ENCODE measurements at places on chromosomes 7 and 10.

DNA sequence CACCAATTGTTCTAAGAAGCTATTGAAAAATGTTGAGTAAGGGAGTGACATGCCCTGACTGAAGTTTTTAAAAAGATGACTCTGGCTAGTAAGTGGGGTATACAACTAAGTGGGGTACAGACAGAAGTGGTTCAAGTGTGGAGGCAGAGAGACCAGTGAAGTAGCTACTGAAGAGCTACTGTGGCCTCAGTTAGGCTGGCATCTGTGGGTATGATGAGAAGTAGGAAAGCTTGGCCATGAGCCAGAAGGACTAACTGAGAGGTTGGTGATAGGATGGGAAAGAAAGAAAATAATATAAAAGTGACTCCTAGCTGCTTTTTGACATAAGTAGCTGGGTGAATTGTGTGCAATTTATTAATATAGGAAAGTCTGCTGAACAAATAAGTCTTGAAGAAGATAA lies 176.6 kb downstream of the SEMA3D start:
- no peak for DNase-seq

GRCh38 chr10:43131906-43132305 lies 6.3 kb upstream of the CSGALNACT2 start:
- no peak for DNase-seq

GRCh38 chr7:4461531-4461930 lies 220.6 kb upstream of the FOXK1 start:
- no peak for DNase-seq

- DNase-seq = no peak
Observed at GRCh38 chr10:103041391-103041790, 123.3 kb downstream of the CNNM2 start.

DNA sequence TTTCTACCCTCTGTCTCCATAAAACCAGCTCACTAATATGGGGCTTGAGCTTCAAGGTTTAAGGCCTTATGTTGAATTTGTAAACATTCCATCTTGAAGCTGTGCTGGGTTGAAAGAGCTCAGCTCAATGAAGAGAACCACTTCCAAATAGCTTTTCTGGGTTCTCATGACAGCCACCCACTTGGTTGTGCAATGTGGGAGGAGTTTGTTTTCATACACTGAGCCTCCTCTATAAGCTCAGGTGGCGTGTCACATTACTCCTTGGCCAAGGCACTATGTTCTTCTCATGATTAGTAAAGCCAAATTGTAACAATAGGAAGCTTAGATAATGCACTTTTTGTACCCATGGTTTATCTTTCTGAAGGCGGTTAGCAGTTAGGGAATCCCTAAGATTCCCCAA lies 265.6 kb downstream of the PTEN start:
- no peak for DNase-seq

DNA sequence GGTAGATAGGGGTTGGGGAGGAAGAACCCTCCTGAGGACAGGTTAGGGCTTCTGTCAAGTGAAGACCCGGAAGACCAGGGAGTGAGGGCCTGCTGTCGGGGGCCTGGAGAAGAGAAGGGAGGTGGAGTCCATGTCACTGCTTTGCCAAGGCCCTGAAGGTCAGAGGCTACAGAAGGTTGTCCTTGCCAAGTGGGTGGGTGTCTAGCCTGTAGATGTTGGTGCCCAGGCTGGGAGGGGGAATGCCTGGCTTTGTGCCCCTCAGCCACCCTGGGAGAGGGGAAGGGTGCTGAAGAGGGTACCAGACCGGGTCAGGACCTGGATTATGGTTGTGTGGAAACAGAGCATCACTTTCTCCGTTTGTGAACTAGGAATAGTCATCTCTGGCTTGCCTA lies 67.2 kb upstream of the AQP1 start:
- DNase-seq = no peak

Measured in stimulated activated CD8-positive, alpha-beta memory T cell treated with anti-CD3 and anti-CD28 coated beads, Interleukin-4, amount 100 ng/mL, for 4 hours (primary cell).